Esophagus squamous epithelium (tissue), 5 donors: ENCODE measurements at places on chromosomes 5 and 9.

- DNase-seq: no peak
Observed at GRCh38 chr9:94554439-94555331, at the start of gene PCAT7. Gene PCAT7 (plus strand): TSS chr9:94555083.

DNA sequence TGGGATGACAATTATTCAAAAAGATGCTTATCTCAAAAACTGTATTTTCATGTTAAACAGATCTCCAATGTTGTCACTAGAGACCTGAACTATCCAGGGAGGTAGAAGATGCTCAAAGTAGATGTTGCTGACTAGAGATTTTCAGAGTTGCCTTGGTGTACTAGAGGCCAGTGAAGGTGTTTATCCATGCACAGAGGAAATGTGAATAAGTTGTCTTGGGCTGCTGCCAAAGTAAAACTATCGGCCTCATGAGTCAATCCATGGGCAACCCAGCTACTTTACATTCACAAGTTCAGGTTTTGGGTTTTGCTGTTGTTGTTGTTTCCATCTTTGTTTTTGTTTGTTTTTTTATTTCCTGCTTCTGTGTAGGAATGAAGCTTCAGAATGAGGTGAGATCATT is 141.1 kb upstream of the RANBP3L start:
- DNase-seq: no peak

- DNase-seq: no peak
Observed at GRCh38 chr5:131224387-131225201, 39.3 kb upstream of the CDC42SE2 start.

GRCh38 chr5:14129123-14129522 is 14.0 kb upstream of the TRIO start:
- DNase-seq: no peak

- DNase-seq: no peak
Observed at GRCh38 chr9:14706530-14707140, 13.4 kb upstream of the ZDHHC21 start.

DNA sequence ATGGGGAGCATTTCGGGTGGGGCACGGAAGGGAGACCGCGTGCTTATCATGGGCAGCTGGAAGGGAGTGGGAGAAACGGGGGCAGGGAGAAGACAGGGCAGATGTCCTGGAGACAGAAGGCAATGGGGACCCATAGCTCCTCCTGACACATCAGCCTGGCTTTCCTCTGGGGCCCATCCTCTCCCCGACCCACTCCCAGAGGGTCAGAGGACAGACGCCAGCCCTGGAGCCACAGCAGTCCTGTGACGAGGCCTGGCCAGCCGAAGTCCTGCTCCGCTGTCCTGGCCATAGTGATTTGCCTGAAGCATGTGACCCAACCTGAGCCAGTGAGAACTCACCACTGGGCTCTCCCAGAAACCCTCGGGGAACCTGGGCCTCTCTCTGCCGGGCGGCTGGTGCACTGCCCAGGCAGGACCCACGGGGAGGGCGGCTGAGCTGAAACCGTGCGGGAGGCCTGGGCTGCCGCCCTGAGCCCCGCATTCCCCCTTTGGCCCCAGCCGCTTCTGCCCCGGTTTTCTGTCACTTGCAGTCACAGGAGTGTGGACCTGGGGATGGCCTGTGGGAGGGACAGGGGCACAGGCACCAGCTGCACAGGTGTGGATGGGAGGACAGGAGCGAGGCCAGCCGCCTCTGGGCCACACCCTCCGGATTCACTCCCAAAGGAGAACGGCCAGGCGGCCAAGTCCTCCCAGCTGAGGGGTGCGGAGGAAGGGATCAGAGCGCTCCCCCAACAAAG is 19.8 kb downstream of the ADAMTS2 start:
- DNase-seq: no peak

GRCh38 chr9:129006328-129007034 is 21.6 kb downstream of the SH3GLB2 start:
- no peak for DNase-seq

DNA sequence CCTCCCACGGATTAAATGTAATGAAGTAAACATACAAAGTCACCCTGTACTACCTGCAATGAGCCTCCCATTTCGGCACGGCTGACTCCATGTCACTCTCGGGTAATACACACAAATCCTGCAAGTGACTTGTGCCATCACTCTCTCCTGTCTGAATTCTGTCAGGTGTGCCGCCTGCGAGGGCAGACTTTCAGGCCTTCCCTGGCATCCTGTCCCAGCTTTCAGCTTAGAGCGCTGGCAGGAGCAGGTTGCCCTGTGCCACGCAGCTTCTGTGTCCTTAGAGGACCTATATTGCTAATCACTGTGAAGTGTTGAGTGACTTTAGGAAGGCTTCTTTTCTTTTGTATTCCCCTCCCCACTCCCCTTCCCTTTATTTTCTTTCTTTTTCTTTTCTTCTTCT is 25.8 kb upstream of the S1PR3 start:
- no peak for DNase-seq

- DNase-seq: no peak
Observed at GRCh38 chr5:56692359-56693219, 122.8 kb upstream of the MAP3K1 start.

DNA sequence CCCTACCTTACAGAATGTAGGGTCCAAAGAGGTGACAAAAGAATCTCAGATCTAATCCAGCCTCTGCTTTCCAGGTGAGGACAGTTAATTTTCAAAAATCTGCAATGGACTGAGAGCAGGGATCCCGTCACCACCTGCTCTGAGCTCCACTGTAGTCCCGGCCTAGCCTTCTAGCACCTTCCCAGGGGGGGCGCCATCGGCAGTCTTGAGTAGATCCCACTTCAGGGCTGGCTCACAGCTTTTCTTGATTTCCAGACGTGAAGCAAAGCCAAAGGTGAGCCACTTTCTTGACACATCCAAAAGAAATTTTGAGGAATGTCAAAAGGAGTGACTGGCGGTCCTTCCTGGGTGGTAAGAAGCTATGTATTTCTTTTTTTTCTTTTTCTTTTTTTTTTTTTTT is 114.1 kb downstream of the SYK start:
- DNase-seq: no peak

- no peak for DNase-seq
Observed at GRCh38 chr9:120916588-120916987, 10.0 kb downstream of the TRAF1 start.

GRCh38 chr5:135217669-135218485 is 181.2 kb downstream of the MACROH2A1 start:
- DNase-seq: no peak

GRCh38 chr9:73743826-73744225 is 592.2 kb downstream of the ANXA1 start:
- DNase-seq: no peak

DNA sequence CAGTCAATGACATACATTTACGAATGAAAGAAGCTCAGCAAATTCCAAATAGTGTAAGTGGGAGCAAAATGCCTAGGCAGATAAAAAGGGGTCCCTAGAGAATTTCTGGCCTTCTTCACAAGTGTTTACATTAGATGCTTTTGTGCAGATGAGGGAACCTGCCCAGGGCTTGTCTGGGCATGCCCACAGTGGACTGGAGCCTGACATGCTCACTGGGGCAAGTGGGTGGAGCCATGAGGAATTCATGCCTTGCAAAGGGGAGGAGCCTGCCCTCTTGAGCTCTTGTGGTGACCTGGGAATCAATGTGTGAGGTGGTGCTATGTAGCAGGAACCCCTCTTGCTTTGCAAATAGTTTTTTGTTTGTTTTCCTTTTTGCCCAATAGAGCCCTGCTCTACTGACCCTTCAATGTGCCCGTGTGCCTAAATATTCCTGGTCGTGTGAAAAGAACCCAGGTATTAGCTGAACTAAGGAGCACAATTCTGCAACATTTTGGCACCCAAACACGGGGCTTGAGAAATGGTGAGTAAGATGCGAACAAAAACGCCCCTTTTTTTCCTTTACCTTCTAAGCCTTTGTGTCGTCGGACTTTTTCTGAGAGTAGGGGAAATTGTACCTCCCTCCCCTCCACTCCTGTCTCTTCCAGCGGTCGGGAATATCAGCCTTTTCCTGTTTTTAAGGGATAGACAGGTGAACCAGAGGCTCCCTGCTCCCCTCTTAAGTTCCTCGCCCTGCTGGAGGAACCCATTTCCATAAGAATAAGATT is 433.8 kb upstream of the CDH9 start:
- DNase-seq: no peak

DNA sequence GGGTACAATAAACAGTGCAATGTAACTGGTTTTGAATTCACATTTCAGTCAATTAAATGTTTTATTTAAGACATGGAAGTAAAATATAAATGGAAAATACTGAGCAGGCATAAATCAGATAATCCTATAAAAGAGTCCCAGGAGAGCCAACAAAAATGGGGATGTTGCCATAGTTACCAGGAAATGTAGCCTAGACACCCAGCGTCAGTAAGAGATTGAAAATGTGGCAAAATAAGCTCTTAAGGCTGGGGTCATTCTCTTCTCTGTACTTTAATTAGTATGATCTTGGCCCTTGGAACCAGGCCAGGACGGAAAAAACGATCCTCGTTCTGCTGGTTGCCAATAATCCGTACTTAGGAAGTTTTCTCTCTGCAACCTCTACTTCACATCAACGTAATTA is 18.9 kb upstream of the RASEF start:
- no peak for DNase-seq

DNA sequence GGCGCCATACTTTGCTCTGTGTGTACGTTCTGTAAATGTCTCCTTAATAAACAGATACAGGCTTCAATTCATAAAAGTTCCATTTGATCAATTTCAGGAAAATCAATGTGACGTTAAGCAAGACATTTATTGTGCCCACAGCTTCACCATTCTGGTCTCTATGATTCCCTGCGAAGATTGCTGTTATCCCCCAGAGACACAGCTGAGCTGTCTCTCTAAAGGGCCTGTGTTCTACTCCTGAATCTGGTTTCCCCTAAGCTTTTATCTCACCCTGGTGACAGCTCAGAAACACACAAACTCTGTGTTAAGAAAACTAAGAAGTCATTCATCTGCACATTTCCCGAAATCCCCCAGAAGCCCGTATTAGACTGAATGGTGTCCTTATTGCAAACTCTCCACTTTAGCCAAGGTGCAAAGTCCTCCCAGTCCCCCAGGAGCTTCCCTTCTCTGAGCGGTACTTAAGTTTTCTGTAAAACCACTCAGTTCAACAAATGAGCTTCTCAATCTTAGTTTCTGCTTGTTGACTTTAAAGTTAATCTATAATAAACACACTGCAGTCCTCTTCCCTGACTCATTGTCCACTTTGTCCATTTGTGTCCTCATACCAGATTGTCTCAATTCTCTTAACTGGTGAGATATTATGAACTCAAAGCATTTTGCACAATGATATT is 1.4 kb upstream of the C5orf15 start:
- DNase-seq: no peak

- no peak for DNase-seq
Observed at GRCh38 chr5:54136516-54137440, 173.6 kb downstream of the ARL15 start.

- DNase-seq: no peak
Observed at GRCh38 chr5:179763215-179763945, 30.4 kb upstream of the LTC4S start.

DNA sequence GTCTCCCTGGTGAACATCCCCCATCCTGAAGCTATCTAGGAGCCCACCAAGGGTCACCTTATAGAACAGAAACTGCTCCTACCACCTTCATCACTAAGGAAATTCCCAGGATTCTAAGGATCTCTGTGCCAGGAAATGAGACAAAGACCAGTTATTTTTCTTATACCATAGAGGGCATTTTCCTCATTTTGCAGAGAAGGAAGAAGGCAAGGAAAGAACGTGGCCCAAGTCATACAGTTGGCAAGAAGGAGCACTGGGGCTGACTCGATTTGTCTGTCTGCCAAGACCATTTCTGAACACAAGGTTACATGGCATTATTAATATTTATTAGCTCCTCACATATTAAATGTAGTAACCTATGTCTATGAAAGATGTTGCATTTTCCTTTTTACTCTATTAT is 49.6 kb upstream of the TNFSF15 start:
- DNase-seq: no peak

DNA sequence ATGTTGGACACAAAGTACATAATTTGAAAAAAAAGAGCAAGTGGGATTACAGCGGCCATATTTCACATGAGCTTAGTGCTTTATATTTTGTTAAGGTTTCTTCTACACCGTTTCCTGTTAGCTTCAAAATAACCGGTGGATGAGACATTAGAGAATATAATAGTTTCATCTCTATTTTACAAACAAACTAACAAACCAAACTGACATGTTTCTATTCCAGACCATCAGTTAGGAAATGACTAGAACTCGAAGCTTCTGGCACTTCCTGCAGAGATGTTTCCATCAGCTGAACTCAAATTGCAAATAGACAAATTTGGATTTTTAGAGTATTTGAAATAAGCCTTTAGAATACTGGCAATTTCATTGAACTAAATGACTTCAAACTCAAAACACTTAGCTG is 86.5 kb downstream of the MTRR start:
- DNase-seq: no peak

DNA sequence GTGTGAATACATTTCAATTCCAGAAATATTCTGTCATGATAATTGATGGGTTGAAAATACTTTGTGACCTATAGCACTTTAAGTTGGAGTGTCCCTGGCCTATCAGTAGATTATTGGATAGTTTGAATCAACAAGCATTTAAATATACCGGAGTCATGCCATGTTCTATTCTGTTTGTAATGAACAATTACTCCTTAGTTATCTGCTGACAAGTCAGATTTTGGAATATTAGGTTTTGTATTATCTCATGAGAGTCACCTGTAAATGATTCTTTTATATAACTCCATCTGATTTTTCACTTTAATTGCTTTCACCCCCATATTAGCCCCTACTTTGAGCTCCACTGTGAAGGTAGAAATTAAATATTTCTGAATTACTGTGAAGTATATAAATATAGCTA is 92.5 kb upstream of the SH3GL2 start:
- no peak for DNase-seq

DNA sequence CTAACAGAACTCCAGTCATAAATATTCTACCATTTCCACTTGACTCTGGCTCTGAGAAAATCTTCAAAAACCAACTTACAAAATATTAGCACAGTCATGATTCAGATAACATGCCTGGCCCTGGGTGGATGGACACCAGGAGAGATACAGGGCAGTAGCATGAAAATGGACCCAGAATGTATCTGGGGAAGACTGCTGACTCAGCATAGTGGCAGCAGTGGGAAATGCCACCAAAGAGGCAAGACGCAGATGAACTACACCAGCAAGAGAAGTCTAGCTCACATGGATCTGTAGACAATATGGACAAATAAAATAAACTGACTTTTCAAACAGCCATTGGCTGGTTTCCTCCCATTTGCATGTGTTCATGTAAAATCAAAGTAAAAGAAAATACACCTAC is 359.8 kb downstream of the SEMA5A start:
- DNase-seq: no peak

- DNase-seq: no peak
Observed at GRCh38 chr5:126636956-126637355, 36.2 kb downstream of the PHAX start.

GRCh38 chr5:136819526-136820302 is 454.4 kb upstream of the TRPC7 start:
- no peak for DNase-seq
